Renal cortical epithelial cell (primary cell): ENCODE measurements at places on chromosomes 16 and 17.

GRCh38 chr17:45225964-45226530 lies 4.4 kb downstream of the FMNL1 start:
- DNase-seq, result peak; percentile 15

- peak; percentile 67 for DNase-seq
Measured at GRCh38 chr16:25033852-25034251, 18.7 kb upstream of the ARHGAP17 start.

DNA sequence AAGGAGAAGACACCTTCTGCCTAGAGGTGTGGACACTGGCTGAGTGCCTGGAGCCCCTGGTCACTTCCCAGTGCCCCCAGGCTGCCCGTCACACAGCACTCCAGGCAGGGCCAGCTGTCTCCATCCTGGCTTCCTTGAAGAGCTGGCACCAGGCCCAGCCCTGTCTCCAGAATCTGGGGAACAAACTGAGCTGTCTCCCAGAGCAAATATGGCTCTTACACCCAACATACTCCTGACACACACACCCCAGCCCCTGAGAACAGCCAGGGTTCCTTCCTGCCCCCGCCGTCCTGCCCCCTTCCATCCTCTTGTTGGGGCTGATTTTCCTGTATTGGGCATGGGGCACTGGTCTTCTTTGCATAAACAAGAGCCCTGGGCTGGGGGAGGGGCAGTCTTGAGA lies 9.1 kb downstream of the NHERF1 start:
- no peak for DNase-seq

GRCh38 chr16:19102187-19102872 lies 11.4 kb upstream of the ITPRIPL2 start:
- DNase-seq, result no peak

DNA sequence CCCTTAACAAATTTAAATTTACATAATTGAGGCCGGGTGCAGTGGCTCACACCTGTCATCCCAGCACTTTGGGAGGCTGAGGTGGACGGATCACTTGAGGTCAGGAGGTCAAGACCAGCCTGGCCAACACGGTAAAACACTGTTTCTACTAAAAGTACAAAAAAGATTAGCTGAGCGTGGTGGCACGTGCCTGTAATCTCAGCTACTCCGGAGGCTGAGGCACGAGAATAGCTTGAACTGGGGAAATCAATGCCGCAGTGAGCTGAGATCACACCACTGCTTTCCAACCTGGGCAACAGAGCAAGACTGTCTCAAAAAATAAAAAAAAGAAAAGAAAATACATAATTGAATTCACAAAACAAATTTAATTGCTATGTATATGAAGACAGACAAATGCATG lies 56.3 kb upstream of the KIFC3 start:
- no peak for DNase-seq

DNA sequence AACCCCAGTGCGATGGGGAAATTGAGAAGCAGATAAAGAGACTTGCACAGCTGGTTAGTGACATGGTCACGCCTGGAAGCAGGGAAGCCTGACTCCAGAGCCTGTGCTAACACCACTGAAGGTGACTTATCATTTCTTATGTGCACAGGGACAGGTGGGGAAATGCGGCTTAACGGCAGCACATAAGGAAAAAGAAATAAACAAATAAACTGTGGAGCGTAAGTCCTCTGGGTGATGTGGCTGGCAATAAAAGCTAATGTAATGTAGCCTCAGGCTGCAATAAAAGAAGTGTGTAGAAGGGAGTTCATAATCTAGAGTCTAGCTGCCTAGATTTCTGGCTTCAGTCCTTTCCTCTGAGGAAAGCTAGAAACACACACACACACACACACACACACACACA lies 10.6 kb downstream of the CDH11 start:
- no peak for DNase-seq

DNA sequence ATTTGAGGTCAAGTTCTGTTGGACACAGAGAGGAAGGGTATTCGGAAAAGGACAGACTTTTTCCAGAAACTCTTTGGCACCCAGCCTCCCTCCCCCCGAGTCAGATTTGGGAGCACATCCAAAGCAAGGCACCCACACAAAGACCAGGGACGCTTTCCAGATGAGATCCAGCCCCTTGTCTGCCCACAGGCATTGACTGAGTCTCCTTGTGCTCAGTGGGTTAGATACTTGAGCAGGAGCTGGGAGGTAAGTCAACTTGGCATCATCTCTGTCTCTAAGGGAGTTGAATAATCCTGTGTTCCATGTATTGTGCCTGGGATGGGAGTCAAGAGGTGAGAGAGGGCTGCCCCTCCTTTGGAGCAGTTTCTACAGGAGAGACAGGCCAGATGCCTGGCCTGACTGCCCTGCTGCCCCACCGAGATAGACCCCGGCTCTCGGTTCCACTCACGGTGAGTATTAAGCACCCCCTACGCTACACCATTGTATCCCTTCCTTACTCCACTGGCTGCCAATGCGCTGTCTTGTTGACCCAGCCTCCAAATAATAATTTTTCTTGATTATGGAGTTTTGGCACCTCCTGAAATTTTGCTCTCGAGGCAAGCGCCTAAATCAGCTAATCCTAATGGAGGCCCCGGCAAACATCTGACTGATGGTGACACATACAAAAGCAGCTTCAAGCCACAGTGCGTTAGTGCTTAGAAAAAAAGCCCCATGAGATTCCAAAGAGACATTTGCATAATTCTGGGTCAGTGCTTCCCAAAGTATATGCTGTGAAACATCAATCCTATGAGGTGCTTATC lies 29.6 kb upstream of the MAP3K14 start:
- DNase-seq, result no peak

DNA sequence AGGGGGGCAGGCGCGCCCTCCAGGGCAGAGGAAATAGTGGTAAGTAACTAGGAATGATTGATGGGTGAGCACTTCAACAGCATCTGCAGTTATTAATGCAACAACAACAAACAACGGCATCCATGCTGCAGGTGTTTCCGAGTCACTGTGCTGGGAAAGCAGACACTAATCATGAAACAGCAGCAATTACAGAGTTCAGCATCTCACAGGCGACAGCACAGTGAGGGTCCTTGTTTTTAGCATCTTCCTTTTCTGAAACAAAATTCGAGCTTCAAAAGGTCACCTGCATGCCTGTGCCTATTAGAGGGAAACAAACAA lies 191.9 kb downstream of the SLC39A11 start:
- no peak for DNase-seq

- DNase-seq, result no peak
Measured at GRCh38 chr17:77453613-77454241, 313.0 kb downstream of the SEC14L1 start.

DNA sequence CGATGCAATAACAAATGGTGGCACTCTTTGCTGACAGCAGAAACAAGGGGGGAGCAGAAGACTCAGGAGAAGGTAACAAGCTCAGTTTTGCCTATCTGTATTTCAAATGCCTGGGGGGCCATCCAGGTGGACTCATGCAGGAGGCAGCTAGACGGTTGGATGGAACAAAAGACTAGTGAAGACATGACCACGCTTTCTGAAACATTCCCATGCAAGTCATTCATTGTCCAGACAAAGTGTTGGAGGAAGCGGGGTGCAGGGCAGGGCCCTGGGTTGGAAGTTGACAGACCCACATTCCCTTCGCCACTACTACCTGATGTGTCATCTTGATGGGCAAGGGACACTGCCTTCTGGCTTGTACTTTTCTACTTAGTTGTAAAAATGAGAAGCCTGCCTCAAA lies 29.8 kb upstream of the CRYBA1 start:
- DNase-seq, result no peak

- DNase-seq, result peak; percentile 42
Measured at GRCh38 chr17:52383493-52384100, 225.1 kb upstream of the CA10 start.

GRCh38 chr16:79651363-79651762 lies 50.8 kb upstream of the MAF start:
- DNase-seq, result peak; percentile 83

DNA sequence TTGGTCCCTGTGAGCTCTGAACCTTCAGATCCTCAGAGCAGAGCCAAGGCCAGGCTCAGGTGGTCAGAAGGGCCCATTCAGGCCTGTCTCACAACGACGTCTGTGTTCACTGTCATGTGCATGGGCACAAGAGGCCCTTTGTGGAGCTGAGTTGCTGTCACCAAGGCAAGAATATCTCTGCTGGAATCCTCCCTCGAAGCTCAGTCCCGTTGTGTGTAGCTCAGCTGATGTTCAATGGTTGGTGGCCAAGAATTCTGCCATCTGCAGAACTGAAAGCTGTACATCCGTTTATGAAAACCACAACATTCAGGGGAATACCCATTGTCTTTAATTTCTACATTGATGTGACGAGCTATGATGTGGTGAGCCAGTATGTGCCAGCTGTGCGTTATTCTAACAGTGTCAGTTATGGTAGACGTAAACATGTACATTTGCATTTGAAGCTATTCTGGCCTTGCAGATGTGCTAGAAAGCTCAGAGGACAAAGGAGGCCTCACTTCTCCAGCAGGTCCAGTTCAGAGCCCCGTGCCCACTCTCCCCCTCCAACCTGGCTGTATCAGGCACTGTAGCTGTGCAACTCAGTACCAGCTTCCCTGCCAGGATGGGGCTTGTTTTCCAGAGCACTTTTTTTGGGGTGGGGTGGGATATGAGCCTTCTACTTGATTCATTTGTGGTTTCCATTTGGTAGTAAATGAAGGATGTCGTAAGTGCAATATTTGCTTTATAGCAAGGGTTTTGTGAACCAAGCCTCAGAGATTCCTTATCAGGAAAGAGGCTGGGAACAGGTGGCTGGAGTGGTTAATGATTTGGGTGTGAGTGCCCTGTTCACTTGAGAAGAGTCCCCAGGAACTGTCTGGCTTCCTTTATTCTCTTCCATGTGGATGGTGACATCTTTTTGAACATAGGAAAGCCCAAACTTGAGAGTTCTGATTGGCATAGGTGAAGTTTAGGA lies 56.1 kb downstream of the B9D1 start:
- no peak for DNase-seq

DNA sequence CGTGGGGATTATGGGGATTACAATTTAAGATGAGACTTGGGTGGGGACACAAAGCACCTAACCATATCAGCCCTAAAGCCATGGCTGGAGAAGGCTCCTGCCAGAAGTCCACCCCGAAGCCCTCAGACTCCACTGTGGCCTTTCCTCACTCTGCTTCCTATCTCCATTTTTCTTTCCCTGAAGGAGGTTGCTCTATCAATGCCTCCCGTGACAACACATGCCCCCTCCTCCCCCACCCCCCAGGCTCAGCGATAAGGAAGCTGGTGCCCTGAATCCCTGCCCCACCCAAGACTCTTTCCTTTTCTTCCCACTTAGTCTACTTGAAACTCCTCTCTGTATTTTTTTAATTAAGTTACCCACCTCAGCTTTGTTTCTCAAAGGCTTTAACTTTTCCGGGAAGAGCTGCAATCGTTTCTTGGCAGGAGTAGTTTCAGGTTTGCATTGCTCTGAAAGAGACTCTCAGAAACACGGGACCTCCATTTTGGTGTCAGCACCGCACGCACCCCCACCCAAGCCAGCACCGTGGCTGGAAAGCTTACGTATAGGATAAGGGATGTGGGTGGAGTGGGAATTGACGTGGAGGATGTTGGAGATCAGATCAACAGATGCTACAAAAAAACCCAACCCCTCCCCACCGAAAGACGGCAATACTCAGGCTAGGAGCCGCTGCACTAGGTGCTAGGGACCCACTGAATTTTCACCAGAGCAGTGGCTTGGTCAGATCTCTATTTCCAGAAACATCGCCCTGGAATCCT lies 15.2 kb upstream of the CA4 start:
- DNase-seq, result no peak

DNA sequence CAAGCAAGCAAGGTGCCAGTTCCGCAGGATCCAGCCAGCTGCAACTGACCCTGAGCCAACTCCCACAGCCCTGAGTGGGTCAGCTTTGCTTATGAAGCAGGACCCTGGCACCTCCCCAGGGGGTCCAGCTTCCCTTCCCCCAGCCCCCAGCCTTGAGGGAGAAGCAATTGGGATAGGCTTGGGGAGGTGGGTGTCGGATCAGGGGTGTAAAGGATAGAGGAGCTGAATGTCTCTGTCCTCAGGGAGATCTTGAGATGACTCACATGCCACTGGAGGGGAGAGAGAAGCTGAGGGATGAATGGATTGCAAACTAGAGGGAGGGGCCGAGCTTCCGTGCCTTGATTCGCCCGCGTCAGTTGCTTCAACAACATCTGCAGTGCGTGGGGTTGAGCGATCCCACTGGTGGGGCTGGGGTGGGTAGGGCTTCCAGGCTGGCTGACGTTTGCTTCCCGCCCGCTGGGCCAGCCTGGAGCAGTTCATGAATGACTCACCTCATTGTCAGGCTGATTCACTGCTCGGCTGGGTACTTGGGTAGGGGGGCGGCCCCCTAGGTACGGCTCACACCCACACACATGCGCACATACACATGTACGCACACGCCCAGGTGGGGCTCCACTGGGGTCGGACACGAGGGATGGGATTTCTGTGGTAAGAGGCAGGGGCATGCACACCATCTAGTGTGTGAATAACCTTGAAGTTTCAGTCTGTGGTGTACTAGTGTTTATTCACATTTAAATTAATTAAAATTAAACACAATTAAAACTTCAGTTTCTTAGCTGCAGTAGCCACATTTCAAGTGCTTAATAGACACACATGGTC lies 3.6 kb upstream of the HROB start:
- DNase-seq, result peak; percentile 97

DNA sequence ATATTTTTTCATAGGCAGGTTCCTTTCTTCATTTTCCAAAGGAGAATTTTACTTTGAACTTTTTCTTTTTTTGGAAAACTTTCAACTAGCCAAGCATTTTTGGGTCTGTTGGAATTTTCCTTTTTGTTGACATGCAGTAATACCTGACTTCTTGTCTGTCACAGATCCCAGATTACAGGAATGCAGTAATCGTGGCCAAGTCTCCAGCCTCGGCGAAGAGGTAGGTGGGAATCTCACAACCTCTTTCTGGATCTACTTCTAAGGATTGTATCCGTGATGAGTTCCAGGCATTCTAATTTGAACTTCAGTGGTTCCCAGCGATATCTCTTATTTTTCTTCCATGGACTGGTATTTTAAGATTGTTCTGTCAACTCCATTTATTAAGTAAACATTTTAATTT lies 31.7 kb downstream of the PRPSAP2 start:
- peak; percentile 29 for DNase-seq

- peak; percentile 64 for DNase-seq
Measured at GRCh38 chr17:7436556-7437368, 1.5 kb downstream of the TMEM102 start.

GRCh38 chr16:81879625-81880024 lies 100.5 kb downstream of the PLCG2 start:
- no peak for DNase-seq

DNA sequence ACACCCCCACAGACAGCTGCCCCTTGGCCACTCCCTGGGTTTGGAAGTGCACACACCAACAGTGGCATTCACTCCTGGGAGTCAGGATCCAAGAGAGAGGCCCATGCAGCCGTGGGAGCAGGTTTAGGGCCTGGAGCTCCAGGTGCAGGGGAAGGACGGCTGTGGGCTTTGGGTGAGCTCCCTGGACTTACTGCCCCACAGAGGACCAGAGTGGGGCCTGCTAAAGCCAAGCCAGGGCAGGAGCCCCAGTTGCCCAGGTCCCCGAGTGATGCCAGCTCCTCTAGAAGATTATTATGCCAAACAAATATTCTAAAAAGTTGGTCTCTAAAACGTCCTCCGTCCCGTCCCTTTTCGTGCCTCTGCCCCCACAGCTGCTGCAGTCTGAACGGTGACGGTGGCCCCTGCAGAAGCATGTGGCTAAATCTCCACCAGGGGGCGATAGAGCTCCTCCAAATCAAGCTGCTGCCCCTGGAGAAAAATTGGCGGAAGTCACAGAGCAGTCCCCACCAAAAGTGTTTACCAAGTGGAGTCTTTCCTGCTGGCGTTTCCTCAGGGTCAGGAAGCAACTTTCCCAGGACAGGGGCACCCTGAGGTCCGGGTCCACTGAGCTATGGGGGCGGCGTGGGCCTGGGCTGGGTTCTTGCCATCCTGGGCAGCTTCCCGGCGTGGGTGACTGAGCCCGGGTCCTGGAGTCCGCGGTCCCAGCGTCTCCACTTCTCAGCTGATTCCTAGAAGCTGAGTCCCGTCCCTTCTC lies 4.2 kb downstream of the ARMC7 start:
- DNase-seq, result peak; percentile 86
